ENCODE measurements at places on chromosomes 3 and 15.

DNA sequence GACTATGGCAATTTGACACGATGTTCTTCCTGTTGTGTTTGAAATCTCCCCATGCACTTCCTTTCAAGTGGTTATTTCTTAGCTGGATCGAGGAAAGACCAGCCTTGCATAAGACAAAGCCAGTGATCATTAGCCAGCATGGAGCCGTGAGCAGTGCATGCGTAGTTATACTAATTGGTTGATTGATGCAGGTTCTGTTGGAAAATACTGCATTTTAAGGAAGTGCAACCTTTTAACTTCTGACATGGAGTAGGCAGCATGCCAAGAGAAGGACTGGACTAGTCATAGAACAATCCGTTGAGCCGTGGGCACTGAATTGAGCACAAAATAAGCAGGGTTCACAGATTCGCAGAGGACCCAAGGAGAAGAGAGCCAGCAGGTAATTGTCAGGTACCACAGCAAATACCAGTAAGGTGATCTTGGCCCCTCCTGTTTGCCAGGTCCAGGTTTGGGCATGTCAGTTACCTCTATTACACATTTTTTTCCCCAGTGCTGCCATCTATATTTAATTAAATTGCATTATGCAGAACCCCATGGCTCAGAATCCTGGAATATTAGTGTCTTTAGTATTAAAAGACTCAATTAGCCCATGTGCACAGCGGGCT lies 29.0 kb upstream of the BCL6 start:
- no peak for DNase-seq

GRCh38 chr3:190739641-190740185 lies 122.8 kb downstream of the GMNC start:
- DNase-seq, result no peak

- DNase-seq, result no peak
These were observed 67.5 kb downstream of the KCNMB2 start for GRCh38 chr3:178603735-178604134.

GRCh38 chr3:140706360-140706759 lies 28.5 kb downstream of the TRIM42 start:
- DNase-seq, result no peak

- DNase-seq, result no peak
These were observed 115.9 kb downstream of the SV2B start for GRCh38 chr15:91216000-91216399.

- DNase-seq, result no peak
These were observed 135.1 kb downstream of the TMCO5A start for GRCh38 chr15:38069511-38070011.

- DNase-seq, result no peak
These were observed 12.1 kb upstream of the RYR3 start for GRCh38 chr15:33298631-33299030.

All from stimulated activated CD4-positive, alpha-beta T cell treated with anti-CD3 and anti-CD28 coated beads, TNF-alpha, amount 100 ng/mL, for 4 hours (primary cell).